Renal cortical epithelial cell (primary cell): ENCODE measurements at places on chromosomes 3 and 15. TPM values are rescaled to one million over a fixed set of nuclear protein-coding genes. Genes with fewer than 3 reads are reported as not detected.

- peak; percentile 22 for DNase-seq
These were observed 24.4 kb upstream of the TRIM59 start for GRCh38 chr3:160473978-160474377.

- no peak for DNase-seq
These were observed 132.3 kb upstream of the PTPRG start for GRCh38 chr3:61429106-61429505.

GRCh38 chr3:23182996-23183513 is 20.1 kb upstream of the UBE2E2 start:
- DNase-seq = no peak

DNA sequence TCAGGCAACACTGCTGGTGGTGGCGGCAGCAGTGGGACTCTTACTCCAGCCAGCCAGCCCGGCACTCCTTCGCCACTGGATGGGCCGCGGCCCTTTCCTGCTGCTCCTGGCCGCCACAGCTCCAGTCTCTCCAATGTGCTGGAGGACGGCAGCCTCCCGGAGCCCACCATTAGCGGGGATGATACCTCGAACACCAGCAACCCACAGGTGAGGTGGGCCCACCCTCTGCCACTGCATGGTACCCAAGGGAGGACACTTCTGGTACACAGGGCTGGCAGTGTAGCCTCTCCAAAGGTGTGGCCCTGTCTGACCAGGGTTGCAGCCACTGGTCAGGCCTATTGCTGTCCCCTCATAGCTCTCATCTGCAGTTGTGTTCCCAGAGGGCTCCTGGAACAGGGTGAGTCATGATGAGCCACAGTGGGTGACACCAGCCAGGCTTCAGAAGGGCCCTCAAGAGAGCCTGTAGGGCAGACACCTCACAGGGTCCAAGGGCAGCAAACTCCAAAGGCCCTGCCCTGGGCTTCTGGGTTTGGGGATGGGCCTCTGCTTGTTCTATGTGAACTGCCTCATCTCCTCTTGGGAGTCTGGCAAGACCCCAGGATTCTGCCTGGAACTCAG is 20.8 kb downstream of the NBEAL2 start:
- no peak for DNase-seq

The PAQR9 gene
- total RNA-seq = 0.17 and 0.20 TPM in 2 replicates
